ENCODE measurements at places on chromosomes 7 and 10. TPM values are rescaled to one million over a fixed set of nuclear protein-coding genes. Genes with fewer than 3 reads are reported as not detected.

GRCh38 chr10:122194251-122194650 is 76.8 kb upstream of the BTBD16 start:
- no peak for ATAC-seq

DNA sequence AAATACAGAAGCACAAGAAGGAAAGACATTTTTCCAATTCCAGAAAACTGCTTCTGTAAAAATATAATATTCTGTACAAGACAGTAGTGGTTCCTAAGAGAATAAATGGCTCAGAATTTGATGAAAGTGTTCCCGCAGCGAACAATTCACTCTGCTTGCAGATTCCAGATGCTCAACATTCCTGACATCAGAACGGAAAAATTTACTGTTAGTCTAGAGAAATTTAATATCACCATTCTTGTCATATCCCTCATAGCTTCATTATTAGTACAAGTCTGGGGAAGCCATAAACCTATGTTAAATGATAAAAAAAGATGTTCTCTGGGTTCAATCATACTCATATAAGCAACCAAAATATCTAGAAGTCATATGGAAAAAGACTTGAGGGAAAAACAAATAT is 83.6 kb downstream of the MPP7 start:
- ATAC-seq = no peak

DNA sequence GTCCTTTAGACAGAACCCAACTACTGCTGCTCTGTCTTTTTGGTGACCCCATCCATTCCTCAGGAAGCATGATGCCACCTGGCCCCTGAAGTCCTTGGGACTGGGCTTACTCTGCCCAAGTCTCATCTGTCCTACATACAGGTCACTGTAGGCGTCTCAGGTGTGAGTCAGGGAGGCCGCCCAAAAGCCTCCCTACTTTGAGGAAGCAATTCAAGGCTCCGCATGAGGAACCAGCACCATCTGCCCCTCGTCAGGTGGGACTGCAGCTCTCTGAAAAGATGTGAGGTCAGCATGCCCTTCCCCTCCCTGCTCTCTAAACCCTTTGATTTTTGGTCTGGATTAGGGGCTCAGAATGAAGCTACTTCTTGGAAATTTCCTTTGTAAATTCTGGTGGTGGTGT is 354.8 kb downstream of the CXCL12 start:
- no peak for ATAC-seq

Gene CH25H
- 4.8 TPM for total RNA-seq
